ENCODE measurements at places on chromosomes 11 and 22. TPM values are rescaled to one million over a fixed set of nuclear protein-coding genes. Genes with fewer than 3 reads are reported as not detected.

B3GAT1 gene
- total RNA-seq: not detected

GSTT2 gene
- total RNA-seq: 0.41 TPM

MRPL23 gene
- total RNA-seq: 166 TPM

GNG3 gene
- total RNA-seq: not detected

TMEM121B gene
- 0.68 TPM for total RNA-seq

SEPTIN3 gene
- total RNA-seq: not detected

OR2AG1 gene
- total RNA-seq: not detected
